ENCODE measurements at places on chromosomes 16 and 17.

DNA sequence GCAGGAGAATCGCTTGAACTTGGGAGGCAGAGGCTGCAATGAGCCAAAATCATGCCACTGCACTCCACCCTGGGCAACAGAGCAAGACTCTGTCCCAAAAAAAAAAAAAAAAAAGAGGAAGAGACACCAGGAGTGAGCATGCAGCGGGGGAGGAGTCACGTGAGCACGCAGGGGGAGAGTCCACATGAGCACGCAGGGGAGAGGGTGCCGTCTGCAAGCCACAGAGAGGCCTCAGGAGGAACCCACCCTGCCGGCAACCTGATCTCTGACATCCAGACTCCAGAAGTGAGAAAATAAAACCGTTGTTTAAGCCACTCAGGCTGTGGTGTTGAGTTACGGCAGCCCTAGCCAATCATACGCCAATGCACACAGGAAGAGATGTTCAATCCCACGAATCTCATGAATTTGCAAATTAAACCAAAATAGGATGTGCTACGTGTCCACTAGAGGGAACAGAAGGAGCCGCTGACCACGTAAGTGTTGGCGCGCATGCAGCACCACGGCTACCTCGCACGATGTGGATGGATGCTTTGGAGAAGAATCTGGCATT, 42.2 kb downstream of the CCDC57 start:
- DNase-seq, result no peak

GRCh38 chr16:81581107-81581506, 136.5 kb downstream of the CMIP start:
- no peak for DNase-seq

GRCh38 chr16:79303959-79304387, 296.6 kb downstream of the MAF start:
- DNase-seq, result no peak

DNA sequence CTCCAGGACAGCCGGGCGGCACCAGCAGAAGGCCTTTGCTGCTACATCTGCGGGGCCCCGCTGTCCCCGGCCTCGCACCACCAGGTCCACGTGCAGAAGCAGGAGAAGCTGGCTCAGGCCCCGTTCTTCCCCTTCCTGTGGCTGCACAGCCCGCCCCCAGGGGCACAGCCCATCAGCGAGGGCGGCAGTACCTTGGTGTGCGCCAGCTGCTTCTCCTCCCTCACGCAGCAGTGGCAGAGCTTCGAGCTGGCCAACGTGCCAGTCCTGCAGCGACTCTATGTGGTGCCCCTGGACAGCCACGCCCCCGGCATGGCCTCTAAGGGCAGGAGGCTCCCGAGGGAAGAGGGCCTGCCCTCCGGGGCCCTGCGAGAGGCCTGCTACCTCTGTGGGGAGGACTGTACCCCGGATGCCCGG, 58.3 kb upstream of the CIBAR2 start:
- no peak for DNase-seq

- no peak for DNase-seq
These were observed 27.6 kb upstream of the RGS9 start for GRCh38 chr17:65109543-65109942.

DNA sequence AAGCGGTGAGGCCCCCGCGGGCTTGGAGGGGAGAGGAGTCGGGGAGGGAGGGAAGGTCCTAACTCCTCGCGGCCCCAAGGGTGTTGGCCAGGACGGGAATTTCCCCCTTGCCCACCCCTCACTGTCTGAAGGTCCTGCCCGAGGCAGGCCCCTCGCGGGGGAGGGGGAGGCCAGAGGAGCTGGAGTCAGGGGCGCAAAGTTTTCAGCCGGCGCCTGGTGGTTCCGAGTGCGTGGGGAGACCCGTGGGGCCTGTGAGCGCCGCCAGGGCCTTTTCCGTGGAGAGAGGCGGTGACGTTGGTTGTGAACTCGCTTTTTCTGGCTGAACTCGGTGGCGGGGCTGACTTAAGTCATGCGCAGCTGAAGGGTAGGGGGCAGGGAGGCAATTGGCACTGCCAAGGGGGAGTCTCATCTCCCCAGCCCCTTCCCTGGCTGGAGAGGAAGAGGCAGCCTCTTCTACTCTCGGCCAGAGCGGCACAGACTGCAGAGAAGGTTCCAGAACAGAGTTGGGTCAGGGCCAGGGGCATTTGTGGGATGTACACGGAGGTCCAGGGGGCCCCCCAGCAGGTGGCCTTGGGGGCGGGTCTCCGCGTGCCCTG, 1.5 kb downstream of the CACNA1H start:
- DNase-seq, result no peak

- DNase-seq, result no peak
These were observed 62.0 kb upstream of the TEKT3 start for GRCh38 chr17:15403276-15403939.

- DNase-seq, result no peak
These were observed 117.0 kb upstream of the MAF start for GRCh38 chr16:79717333-79718137.

DNA sequence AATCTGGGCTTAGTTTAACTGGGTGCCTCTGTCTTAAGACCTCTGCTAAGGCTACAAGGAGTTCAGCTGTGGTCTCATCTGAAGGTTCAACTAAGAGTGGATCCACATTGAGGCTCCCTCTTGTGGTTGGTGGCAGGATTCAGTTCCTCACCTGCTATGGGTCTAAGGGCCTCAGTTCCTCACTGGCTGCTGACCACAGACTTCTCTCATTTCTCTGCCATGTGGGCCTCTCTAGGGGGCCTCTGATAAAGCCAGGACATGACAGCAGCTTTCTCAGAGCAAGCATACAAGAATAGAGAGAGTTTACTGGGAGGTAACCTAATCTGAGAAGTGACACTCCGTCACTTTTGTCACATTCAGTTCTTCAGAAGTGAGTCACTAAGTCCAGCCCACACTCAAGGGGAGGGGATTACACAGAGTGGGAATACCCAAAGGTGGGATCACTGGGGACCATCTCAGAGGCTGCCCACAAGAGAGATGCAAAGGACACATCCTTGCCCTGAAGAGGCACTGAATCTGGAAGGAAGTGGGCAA, 19.2 kb upstream of the ABAT start:
- DNase-seq, result no peak

DNA sequence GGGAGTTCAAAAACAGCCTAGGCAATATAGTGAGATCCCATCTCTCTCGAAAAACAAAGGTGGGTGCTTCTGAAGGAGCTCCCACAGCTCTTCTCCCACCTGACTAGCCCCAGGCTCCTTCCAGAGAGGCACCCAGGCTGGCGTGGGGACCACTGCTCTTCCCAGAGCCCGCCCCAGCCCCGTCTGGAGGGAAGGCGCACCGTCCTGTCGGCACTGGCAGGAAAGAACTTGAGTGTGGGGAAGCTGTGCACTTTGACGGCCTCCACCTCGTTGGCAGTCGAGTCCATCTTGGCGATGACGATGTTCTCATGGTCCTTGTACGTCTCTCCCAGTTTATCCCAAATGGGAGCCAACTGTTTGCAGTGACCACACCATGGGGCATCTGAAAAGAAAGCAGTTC, 10.5 kb upstream of the PPP1R27 start:
- no peak for DNase-seq

- no peak for DNase-seq
These were observed 4.2 kb downstream of the CDK3 start for GRCh38 chr17:76004750-76005262.

DNA sequence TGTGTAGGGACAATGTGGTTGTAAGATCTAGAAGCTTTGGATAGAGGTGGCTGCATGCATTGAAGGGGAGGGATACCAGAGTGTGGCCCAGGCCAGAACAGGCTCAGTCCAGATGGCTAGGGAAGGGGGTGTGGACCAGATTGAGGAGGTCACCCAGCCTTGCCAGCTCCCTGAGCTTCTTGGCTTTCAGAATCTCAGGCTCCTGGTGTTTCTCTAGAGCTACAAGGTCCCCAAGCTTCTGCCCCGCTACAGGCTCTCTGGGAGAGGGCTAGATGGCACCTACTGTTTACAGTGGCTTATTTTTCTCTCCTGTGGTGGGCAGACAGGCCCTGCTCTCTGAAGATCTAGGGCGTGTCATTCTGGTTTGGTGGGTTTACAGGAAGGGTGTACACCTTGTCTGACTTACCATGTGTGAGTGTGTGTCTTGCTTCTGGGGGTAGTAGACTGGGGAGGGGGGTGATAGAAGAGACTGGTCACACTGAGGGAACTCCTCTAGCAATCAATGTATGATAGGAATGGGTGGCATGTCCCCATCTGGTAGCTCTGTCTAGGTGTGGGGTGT, 1.1 kb downstream of the RARA start:
- no peak for DNase-seq

GRCh38 chr17:41613277-41614082, 913 bp upstream of the KRT16 start:
- DNase-seq, result no peak

DNA sequence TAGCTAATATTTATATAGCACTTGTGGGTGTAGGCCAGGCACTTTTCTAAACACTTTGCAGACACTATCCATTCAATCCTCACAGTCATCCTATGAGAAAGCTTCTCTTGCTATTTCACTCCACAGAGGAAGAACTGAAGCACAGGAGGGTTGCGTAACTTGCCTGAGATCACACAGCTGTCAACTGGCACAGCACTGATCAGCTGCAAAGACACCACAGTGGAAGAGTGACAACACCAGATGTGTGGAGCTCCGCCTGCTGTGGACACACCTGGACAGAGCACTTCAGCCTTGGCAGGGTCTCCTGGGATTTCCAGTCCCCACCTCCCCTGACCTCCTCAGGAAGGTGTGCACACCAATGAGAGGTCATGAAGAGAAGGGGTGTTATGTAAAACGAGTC, 13.3 kb upstream of the CNEP1R1 start:
- DNase-seq, result no peak

DNA sequence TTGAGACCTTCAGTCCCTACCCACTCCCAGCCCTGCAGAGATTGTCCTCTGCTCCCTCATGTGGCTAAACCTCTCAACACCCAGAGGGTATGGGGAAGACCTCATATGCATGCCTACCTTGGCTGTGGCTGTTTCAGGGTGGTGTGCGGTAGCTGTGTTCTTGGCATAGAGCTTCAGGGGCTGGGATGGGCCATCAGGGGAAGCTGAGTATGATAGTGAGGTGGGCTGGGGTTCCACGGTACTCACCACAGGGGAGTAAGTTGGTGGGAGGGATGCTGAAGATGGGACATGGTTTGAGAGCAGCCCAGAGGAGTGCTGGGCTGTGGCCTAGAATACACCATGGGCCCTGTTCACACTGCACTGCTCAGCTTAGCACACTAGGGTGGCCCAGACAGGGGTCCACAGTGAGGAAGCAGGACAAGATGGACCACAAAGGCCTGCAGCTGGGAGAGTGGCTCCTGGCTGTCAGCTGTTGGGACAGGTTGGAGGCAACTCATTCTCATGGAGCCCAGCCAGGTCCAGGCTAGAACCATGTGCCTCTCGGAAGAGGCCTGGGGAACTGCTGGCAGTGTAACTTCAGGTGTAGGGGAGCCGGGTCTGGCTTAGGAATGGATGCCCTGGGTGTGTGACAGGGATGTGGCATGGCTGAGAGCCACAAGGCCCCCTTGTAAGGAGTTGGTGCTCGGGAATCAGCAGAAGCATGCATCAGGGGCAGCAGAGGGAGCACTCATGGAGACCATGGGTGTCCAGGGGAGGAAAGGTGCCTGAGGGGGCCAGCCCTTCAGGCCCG, 3.1 kb downstream of the MFAP4 start:
- DNase-seq, result no peak

DNA sequence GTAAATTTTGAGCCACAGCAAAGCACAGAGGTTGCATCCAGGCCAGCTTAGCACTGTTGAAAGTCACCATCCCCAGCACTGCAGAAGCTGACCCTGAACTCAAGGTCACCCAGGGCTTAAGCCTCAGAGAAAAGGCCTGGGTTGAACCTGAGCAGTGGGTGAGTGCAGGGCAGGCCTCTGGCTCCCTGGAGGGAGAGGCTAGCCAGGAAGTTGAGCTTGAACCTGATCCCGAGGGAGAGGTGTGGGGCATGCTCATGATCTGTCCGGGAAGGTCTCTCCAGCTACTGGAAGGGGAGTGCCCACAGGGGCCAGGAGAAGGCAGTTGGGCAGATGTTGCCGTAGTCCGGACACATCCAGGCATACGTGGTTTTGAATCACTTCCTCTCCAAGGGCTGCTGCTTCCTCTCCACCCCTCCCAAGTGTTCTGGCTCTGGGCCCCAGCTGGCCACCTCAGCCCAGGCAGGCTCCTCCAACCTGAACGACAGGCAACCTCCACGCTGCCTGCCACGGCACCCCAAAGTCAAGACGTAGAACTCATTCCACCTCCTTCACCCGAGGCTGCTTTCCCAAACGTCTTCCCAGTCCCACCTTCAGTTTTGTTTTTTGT, 18.4 kb downstream of the CARHSP1 start:
- DNase-seq, result peak; percentile 88

DNA sequence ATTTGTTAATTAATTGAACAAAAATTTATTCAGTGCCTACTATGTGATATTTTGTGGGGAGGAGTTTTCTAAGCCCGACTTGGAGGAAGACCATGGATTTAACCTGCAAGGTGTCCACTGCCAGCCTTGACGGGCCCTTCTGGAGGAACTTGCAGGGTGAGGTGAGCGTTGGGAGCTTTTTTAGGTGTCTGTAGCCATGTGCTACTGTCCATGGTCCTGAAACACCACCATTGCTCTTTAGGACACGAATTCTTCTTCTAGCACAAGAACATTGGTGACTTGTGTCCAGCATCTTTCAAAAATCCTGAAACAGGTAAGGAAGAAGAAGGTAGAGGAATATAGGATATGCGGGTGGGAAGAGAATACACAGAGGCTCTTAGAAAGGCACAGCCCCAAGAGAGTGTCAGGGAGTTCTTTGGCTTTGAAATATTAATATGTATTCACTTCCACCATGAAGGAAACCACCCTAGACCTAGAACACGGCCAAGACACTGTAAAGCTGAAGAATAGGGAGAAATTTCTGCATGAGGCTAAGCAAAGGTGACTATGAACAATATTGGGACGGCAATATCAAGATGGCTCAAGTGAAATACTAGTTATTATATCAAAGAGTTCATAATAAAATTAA, 27.9 kb upstream of the OR4D1 start:
- DNase-seq, result no peak

DNA sequence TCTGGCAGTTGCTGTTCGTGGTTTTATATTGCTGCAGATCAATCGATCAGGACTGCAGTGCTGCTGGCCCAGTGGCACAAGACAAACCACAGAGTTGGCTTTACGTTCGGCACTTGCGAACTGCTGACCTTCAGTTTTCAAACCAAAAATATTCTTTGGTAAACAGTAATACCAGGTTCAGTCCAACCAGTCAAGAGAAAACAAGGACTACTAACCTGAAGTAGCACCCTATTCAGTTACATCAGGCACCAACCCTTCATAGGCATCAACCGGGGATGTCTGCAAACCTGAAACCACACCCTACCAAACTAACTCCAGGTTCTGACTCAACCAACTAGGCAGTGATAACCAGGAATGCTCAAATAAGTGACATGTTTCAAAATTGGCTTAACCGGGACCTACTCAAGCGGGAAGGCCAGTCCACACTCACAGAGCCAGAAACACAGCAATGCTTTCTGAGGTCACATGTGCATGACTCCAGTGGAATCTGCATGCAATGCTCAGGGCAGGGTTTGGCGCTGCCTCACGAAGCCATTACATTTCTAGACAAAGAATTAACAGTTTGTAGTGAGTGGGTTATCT, 91.1 kb downstream of the SMG6 start:
- DNase-seq, result no peak

DNA sequence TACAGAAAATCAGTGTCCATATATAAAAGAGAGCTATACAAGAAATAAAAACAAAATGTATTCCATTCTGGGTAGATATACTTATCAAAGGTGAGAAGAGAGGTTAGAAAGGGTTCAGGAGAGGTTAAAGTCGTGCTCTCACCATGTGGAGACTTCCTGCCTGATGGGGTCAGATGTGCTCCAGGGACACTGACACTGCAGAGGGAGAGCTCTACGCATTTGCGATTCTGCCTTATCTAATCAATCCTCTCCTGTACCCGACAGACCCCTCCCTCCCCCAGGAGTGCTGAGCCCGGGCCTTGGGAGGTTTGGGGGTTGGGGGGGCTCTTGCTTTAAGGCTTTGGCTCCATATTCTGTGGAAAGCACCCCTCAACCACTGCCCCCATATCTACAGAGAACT, 16.6 kb upstream of the SLC5A11 start:
- DNase-seq, result no peak

Measured in HS-5 (cell line).